ENCODE measurements at places on chromosomes 4 and X.
A peak's percentile ranks its signal among the peaks of the same experiment; 100 is the strongest.

- DNase-seq = no peak
Measured at GRCh38 chrX:19194285-19195242, 72.3 kb upstream of the ADGRG2 start.

DNA sequence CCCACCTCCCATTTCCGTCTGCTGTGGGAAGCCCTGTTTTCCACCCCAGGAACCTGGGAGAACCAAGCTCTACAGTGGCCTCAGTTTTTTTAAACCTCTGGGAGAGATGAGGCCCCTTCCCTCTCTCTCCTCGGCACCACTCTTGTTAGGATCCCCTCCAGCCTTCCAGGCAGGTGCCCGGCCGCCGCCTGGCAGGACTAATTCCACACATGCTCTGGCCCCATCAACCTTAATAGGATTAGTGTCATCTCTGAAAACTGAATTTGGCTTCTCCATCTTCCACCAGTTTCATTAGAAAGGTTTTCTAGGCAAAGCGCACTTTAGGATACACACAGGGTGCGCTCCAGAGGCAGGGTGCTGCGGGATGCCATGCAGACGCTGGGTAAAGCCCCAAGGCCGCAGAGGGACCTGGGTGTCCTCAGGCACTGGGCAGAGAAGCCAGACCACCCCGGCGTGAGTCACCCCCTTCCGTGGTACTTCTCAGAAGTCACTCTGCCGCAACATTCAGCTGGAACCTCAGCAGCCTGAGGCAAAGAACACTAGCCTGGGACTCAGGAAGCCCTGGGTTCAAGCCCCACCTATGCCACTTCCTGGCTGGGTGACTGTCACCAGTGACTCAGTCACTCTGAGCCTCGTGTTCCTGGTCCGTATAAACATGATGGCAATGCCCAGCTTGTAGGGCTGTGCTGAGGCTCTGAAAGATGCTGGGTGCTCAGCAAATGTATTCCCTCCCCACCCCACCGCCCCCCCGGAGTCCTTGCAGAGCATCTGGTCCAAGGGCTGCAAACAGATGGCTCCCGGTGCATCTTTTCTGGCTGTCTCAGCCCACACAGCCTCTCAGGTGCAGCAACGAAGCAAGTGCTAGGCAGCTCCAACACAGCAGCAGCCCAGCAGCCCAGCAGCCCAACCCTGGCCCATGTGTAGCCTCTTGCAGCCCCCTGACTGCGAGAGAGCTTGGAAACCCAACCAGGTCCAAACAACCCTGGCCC is 29.1 kb downstream of the PPP2R2C start:
- no peak for DNase-seq

DNA sequence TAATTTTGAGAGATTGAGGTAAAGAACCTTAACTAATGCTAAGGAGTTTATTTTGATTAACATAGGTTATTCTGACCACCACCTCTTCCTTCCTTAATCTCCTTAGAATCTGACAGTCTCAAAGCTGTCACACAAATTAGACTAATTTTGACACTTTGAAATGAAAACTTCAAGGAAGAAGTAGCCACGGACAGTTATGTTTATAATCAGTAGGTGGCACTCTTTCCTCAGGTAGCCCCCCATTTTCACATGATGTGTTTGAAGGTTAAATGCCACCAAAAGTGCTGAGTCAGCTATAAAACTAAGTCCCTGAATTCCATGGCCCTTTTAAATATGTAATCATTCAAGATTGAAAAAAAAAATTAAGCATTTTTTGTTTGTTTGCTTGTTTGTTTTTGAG is 22.4 kb downstream of the TMEM33 start:
- DNase-seq = no peak

DNA sequence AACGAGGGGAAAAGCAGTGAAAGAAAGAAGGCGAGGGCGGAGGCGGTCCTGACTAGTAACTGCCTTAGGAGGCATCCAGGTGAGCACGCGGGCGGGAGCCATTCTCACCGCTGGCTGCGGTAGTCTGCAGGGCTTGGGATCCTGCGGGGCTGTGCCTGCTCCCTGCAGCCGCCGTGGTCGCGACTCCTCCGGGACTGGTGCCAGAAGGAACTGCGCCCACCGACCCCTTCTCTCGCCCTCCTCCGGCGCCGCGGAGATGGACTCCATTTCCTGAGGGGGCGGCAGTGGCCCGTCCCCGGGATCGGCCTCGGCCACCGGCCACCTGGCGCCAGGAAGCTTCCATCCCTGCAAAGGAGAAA is 543 bp downstream of the NFXL1 start:
- DNase-seq = no peak

- no peak for DNase-seq
Measured at GRCh38 chrX:63744850-63745394, 40.1 kb downstream of the ARHGEF9 start.

DNA sequence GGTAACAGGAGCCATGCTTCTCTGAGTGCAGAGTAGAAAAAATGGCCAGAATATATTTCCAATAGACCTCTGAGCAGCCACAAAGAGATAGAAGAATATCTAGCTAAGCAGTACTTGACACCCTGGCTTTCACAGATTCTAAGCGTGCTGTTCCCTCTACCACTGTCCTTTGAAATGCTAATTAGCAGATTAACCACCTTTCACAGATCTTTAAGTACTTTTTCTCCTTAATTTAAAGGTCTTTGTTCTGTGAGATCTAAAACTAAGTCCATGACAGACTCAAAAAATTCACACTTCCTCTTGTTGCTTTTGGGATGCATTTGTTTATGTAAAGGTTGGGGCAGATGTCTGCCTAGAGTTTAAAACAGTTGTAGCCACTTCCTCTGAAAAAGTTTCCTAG is 28.3 kb upstream of the MAGEC2 start:
- no peak for DNase-seq

DNA sequence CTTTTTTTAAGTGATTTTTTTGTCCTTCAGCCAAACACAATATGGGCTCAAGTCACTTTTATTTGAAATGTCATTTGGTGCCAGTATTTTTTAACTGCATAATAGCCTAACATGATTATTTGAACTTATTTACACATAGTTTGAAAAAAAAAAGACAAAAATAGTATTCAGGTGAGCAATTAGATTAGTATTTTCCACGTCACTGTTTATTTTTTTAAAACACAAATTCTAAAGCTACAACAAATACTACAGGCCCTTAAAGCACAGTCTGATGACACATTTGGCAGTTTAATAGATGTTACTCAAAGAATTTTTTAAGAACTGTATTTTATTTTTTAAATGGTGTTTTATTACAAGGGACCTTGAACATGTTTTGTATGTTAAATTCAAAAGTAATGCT is 62.1 kb downstream of the EDNRA start:
- no peak for DNase-seq

GRCh38 chr4:145937971-145938611 is 532 bp downstream of the ZNF827 start:
- no peak for DNase-seq

GRCh38 chrX:115642895-115643530 is 82.0 kb downstream of the PLS3 start:
- DNase-seq = peak; percentile 68

- no peak for DNase-seq
Measured at GRCh38 chr4:17500574-17500973, 11.3 kb downstream of the QDPR start.

DNA sequence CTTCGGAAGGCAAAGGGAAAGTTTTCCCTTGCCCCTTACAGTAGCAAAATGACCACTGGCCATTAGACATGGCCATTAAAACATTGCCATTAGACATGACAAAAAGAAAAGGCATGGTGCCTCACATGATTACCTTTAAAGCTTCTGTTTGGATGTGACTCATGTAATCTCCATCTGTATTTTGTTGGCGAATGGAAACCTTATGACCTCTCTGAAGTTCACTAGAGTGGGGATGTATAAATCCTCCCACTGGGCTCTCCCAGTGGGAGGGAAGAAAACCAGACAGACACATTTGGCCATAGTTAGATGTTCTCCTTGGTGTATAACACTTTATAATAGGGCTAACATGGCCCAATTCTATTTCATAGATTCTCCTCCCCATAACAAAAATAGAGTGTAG is 152.6 kb downstream of the MAGEB17 start:
- no peak for DNase-seq

- no peak for DNase-seq
Measured at GRCh38 chrX:50103866-50104566, 96.8 kb downstream of the AKAP4 start.
